ENCODE measurements at places on chromosomes 3 and 15.

GRCh38 chr3:72538070-72538745, 310.0 kb downstream of the SHQ1 start:
- H3K27me3 ChIP-seq, result no peaks in the 10 kb centered on the region
- no peak for DNase-seq
- no peaks in the 10 kb centered on the region for H3K36me3 ChIP-seq
- no peak overlapping the region for H3K4me3 ChIP-seq

DNA sequence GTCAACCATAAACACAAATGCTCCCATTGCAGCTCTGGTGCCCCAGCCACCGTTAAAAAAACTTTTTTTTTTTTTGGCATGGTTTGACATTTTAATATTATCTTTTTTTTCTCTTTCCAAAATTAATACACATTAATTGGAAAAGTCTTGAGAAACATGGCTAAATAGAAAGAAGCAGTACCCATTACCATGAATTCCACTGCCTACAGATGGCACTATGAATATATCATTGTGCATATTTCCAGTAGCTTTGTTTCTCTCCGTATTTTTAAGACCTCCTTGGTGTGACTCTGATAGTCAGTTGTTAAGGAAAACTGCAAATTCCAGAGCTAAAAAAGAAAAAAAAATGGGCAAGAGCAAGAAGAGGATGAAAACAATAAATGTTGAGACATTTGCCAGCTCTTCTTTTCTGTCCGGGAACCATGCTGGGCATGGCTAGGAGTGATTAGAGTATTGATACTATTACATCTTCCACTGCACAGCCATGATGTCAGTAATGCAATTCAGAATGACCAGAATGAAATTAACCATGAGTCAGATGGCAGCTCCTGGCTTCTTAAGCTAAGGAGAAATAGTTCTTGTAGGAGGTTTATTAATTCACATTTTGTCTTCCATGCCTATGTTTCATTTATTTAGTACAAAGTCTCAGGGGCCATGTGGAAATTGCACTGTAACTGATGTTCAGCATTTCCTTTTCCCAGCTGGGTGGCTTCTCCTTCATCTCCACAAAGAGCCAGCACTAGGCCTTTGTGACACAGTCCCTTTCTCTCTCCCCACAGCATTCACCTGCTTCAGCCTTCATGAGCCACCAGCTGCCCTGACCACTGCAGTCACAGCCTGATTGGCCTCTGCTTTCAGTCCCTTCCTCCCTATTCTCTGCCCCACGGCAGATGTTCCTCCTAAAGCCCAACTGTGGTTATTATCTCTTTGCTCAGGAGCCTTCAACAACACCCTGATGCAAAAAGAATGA, 31.8 kb downstream of the SLC7A14 start:
- H3K27me3 ChIP-seq, result no peaks in the 10 kb centered on the region
- H3K27ac ChIP-seq, result no peak overlapping the region
- H3K4me1 ChIP-seq, result no peaks in the 10 kb centered on the region
- H3K4me3 ChIP-seq, result no peak overlapping the region
- no peak for DNase-seq

DNA sequence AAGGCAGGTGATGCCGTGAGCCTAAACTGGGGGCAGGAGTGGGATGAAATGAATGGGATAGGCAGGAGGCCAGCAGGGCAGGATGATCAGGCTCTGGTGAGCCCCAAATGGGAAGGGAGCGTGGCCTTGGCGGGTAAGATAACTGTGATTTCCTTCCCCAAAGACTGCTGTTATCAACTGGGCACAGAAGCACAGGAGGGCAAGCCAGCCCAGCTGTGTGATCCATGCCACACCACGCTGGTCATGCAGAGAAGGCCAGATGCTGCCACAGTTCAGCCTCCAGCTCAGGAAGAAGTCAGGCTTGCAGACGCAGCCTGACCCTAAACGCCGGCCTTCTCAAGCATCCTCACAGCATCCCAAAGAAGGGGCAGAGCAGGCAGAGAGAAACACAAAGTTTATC, 52.1 kb upstream of the GNB5 start:
- H3K4me1 ChIP-seq, result peaks cover 11% of the 10 kb centered on the region
- H3K27me3 ChIP-seq, result no peaks in the 10 kb centered on the region
- H3K4me3 ChIP-seq, result no peak overlapping the region
- H3K27ac ChIP-seq, result no peak overlapping the region
- no peak for DNase-seq
- no peaks in the 10 kb centered on the region for H3K36me3 ChIP-seq

GRCh38 chr3:119812491-119813058, 30.7 kb downstream of the NR1I2 start:
- H3K36me3 ChIP-seq, result no peaks in the 10 kb centered on the region
- peaks cover 15% of the 10 kb centered on the region for H3K4me1 ChIP-seq
- no peak for DNase-seq
- no peaks in the 10 kb centered on the region for H3K27me3 ChIP-seq

DNA sequence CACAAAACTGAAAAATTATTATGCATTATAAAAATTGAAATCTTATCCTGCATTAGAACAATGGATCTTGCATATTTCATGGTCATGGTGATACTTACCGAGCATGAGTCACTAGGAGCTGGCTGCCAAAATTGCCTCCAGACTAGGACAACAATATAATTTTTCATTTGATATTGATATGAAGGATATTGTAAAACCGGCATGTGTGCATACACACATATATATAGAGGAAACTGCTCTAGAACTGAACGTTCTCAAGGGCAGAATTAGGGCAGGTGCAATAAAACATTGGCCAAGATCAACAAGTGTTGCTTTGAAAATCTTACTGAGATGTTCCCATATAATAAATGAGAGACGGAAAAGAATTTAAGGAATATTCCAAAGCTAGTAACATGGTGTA, 319.4 kb upstream of the POU1F1 start:
- H3K27me3 ChIP-seq, result no peaks in the 10 kb centered on the region
- no peaks in the 10 kb centered on the region for H3K4me1 ChIP-seq
- DNase-seq, result no peak
- H3K27ac ChIP-seq, result no peak overlapping the region
